Activated T-helper 2 cell treated with anti-CD3 and anti-CD28 coated beads, Interferon-gamma antibody, Interleukin-2, Interleukin-4, amounts not matched to agents 10 μg/mL and 5 μg/mL and 100 μg/mL, durations not matched to agents 14 hours and 24 hours and 36 hours (primary cell): ENCODE measurements at places on chromosomes 13 and 19.

- DNase-seq = no peak
Measured at GRCh38 chr13:108086678-108087077, 128.7 kb downstream of the LIG4 start.

GRCh38 chr13:27665333-27665732 is 43.6 kb downstream of the POLR1D start:
- DNase-seq = no peak

DNA sequence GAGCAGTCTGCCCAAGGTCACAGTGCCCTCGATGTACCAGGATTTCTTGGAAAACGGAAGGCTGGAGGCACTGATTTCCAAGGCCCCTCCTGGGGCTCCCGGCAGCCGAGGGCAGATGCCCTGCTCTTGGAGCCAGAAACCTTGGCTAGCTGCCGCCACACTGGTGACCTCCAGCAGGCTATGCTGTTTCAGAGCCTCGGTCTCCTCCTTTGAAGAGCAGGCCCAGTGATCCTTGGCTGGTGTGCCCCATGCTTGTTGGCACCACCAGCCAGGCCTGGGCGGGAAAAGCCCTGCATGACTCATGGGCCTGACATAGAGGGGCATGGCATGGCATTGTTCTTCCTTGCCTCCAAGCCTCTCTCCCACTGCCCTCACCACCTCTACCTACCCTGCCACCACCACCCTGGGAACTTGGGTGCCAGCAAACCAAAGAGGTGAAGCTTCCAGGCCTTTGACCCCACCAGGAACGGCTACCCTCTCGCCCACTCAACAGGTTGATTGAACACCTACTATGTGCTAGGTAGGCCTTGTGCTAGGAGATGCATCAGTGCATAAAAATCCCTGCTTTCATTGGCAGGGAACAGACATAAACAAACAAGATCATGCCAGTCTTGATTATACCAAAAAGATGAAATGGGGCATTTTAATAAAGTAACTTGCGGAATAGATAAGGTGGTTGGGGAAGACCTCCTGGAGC is 1.6 kb upstream of the CLEC11A start:
- DNase-seq = no peak

GRCh38 chr19:2533686-2534422 is 57.9 kb downstream of the GADD45B start:
- no peak for DNase-seq

DNA sequence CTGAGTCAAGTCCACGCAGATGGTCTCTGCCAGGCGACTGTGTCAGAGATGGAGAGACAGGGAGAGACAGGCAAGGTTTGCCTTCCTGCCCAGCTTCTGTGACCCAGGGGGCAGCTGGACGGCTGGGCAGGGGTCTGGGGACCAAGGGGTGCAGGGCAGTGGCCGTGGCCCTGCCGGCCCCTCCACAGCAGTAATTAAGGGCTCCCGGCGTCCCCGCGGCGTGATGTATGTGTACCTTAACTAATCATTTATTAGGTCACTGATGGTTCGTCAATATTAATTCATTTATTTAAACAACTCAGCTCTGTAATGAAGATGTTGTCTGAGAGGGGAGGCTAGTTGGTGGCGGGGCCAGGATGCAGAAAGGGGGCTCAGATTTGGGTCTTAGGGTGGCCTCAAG is 28.6 kb upstream of the TCF3 start:
- DNase-seq = no peak

- no peak for DNase-seq
Measured at GRCh38 chr19:4370418-4371041, 27.2 kb downstream of the MPND start.

DNA sequence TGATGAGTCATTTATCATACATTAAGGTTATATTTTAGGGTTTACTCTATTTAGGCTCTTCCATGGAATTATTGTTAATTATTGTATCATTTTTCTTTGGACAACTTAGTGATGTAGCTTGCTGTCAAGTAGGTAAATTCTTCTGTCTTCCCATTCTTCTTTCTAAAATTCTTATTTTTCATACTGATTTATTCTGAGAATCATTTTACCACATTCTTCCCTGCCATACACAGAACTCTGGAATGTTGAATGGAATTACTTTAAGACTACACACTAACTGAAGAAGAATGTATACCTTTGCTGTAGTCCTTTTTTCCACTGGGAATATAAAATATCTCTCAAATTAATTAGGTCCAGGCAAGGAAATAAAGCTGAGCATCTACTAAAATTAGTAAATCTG is 24.5 kb upstream of the SLC7A1 start:
- no peak for DNase-seq
